ENCODE measurements at places on chromosomes 4 and X.

- no peak for DNase-seq
These were observed 197.8 kb downstream of the RASL11B start for GRCh38 chr4:53059871-53060270.

GRCh38 chrX:13647709-13648212 is 5.2 kb upstream of the TCEANC start:
- DNase-seq: peak; percentile 27

- DNase-seq: no peak
These were observed 135.0 kb downstream of the GC start for GRCh38 chr4:71648923-71649322.

GRCh38 chrX:78331708-78332107 is 4.3 kb upstream of the CYSLTR1 start:
- DNase-seq: no peak

DNA sequence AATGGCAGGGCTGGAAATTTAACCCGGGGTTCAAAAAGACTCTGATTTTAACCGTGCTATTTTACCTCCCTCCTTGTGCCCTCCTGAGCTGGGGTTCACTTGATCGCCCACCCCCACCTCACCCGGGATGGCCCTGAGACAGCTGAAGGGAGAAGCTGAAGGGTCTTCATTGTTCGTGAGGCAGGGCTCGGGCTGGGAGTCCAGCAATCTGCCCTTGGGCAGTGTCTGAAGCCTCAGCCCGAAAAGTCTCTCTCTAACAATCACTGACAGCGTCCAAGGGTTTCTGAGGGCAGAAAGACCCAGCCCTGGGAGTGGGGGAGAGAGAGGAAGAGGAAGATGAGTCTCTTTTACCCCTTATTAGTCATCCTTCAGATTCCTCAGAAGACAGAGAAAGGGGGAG is 39.4 kb upstream of the PHOX2B start:
- no peak for DNase-seq

GRCh38 chr4:48467891-48468290 is 15.3 kb upstream of the SLC10A4 start:
- no peak for DNase-seq

DNA sequence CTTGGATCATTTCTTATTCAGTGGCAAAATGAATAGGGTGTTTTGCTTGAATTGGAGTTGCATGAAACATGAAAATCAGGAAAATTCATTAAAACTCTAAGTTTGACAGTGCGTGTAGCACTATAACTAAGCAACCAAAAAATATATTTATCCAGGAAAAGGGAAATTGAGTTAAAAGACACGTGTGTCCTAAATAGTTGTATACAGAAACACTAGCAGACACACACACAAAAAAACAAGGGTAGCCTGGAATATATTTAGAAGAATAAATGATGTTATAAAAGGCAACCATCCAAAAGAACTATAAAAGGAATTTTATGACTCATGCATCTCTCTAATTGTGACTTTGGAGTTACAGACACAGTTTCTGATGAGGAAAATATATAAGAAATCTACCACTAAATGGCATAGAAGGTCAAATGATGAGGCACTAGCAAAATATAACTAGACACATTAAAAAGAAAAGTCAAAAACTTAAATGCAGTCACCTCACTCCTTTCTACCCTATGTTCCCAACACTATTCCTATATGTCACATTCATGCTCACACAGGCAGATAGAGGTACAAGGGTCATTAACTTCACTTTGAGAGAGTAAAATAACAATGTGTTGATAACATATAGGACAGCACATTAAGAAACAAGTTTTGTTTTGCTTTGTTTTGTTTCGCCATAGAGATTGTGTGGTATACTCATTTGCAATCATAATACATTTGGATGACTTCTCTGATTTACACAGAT is 793.6 kb upstream of the INTU start:
- DNase-seq: peak; percentile 19

GRCh38 chrX:479273-479981 is 92.7 kb upstream of the PPP2R3B start:
- DNase-seq: no peak

GRCh38 chrX:153885968-153886903 is at the start of gene L1CAM:
Gene L1CAM, minus strand, starts transcription at chrX:153886173. Its CDS starts 10,337 bp downstream, at chrX:153875836.
- no peak for DNase-seq

DNA sequence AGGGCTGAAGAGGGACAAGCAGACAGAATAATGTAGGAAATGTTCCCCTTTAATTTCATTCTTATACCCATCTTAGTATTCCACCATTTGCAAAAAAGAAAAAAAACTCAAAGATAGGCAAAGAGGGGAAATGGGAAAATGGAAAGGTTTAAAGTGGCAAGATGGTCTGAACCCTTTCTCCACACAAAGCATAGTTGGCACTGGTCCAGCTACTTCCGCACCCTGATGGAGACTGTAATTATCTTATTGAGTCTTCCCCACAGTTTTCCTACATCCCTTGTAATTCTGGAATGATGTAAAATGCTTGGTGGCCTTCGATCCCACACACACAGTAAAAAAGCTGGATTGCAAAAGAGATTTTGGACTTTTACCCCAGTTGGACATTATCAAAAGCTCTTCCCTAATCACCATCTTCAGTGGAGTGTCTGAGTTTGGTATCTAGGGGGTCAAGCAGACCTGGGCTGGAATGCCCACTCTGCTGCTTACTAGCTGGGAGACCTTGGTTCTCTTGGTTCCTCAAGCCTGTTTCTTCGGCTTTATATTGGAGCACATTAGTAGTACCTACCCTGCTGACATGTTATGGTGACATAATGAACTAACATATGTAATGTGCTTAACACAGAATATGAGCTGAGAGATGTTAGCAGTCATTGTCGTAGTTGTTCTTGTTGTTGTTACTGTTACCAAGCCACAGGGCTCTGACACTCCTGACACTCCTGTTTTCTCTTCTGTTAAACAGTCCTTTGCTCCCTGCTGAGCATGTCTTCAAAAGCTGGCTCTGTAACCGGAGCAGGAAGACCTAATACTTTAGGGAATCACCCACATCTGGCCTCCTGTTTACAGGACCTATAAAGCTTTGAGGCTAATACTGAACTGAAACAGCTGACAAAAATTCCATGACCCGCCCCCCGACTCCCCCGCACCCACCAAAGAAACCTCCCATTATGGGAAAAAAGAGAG is 4.7 kb downstream of the SRPX2 start:
- DNase-seq: peak; percentile 49

GRCh38 chr4:116055857-116056827 is 942.7 kb upstream of the NDST4 start:
- no peak for DNase-seq

- no peak for DNase-seq
These were observed 1.3 kb downstream of the NEXMIF start for GRCh38 chrX:74923942-74924448.

- no peak for DNase-seq
These were observed 11.2 kb downstream of the LRPAP1 start for GRCh38 chr4:3520796-3521600.

GRCh38 chr4:152310257-152310656 is 225.6 kb downstream of the FBXW7 start:
- DNase-seq: peak; percentile 88

DNA sequence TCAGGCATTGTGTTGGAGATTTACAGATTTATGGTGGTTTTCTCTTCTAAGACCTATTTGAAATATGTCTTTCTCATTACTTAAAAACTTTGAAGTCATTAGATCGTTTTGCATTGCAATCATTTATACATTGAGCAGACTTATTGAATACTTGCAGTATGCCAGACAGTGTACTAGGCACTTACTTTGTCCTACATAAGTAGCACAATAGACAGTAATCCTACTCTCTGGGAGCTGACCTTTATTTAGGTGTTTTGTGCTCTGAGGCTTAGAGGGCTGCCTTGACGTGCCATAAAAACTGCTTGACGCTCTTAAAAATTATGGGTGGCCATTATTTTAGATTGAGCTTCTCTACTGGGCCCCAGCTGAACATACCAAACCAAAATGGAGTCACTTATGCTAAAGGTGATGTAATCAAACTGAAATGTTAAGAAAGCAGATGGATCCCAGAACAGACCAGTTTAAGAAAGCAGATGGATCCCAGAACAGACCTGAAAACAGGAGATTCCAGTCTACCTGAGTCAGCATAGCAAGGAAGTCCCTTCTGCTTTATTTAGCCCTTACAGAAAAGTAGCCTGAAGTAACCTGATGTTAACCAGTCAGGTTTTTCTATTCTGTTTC is 42.4 kb downstream of the PTTG2 start:
- peak; percentile 24 for DNase-seq

DNA sequence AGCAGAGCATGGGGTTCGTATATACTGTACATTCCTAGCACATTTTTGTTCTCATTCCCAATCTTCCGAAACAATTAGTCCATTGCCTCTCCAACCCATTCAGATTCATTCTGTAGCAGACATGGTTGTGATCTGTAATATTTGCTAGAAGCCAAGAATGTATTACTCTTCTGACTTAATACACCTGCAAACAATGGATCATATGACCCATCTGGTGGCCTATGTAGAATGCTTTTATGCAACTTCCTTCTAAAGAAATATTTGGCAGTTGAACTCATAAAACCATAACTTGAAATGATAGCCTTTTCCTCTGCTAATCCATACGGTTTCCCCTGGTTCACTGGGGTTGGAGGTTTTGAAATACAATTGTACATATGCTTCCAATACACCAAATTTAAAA is 32.8 kb upstream of the SGMS2 start:
- DNase-seq: no peak

GRCh38 chr4:71938776-71939175 is 93.0 kb upstream of the NPFFR2 start:
- DNase-seq: no peak

- DNase-seq: no peak
These were observed 26.7 kb upstream of the TEC start for GRCh38 chr4:48296365-48296764.

- DNase-seq: peak; percentile 6
These were observed 1.4 kb upstream of the CEP135 start for GRCh38 chr4:55947254-55947882.

DNA sequence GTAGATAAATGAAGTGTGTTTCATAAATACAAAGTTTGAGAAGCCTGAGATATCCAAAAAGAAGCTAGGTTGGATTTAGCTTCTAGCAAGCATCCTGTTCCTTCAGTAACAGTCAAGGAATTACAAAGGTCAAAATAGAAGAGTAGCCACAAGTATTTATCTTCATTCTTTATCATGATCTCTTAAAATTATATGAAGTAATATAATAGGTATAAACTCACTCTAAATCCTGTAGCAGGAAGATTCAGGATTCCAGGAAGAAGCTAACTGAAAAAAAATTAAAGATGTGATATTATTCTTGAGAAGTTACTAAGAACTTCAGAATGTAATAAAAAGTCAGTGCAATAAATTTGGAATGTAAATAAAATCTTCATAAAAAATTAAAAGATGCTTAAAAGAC is 31.1 kb upstream of the RXFP1 start:
- DNase-seq: no peak

DNA sequence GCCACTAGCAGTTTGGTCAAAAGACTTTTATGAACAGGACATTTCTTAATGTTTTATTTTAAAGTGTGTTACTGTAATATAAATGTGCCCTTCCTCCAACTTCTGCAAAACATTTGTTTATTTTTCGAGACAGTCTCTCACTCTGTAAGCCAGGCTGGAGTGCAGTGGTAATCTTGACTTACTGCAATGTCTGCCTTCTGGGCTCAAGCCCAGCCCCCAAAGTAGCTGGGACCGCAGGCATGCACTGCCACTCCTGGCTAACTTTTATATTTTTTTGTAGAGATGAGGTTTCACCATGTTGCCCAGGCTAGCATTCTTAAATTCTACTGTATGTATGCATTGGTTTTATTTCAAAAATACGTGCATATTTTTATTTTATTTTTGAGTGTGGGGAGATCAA is 1201.9 kb downstream of the STIM2 start:
- DNase-seq: no peak

- DNase-seq: peak; percentile 49
These were observed 73.9 kb downstream of the SORBS2 start for GRCh38 chr4:185738038-185738552.

GRCh38 chrX:23504895-23505294 is 162.4 kb upstream of the PRDX4 start:
- no peak for DNase-seq

- no peak for DNase-seq
These were observed 3.7 kb upstream of the LCORL start for GRCh38 chr4:18025288-18025687.
